ENCODE measurements at places on chromosomes 5 and 9.

DNA sequence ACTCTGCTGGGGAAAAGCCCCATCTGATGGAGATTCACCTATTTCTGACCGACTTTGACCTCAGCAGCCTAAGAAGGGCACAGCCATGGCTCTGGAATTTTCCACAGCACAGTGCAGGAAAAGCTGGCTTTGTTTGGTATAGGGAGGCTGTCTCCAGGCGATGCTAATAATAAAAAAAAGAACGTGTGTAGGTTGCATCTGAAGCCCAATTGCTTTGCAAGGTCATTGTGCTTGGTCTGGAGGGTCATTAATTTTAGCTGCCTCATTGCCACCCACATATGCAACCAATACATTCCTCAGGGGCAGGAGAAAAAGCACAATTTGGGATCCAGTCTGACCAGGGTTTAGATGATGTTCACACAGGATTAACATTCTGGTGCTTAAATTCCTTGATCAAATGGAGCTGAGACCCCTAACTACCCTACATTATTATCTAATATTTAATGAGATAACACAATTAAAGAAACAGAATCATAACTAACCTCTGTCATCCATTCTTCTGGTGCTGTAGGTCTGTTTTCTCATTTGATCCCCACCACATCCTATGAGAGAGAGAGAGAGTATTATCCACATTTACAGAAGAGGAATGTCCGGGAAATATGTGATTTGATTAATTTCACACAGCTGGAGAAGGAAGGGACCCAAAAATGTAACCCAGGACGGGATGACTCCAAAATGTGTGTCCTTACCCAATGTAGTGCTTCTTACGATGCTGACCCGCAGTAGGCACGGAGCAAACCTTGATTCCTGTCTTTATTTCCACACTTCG is 175.9 kb downstream of the RFK start:
- DNase-seq = no peak

- DNase-seq = no peak
Observed at GRCh38 chr5:91850031-91850430, 466.9 kb upstream of the ARRDC3 start.

- peak; percentile 78 for DNase-seq
Observed at GRCh38 chr5:141605523-141606277, 13.1 kb downstream of the DIAPH1 start.

DNA sequence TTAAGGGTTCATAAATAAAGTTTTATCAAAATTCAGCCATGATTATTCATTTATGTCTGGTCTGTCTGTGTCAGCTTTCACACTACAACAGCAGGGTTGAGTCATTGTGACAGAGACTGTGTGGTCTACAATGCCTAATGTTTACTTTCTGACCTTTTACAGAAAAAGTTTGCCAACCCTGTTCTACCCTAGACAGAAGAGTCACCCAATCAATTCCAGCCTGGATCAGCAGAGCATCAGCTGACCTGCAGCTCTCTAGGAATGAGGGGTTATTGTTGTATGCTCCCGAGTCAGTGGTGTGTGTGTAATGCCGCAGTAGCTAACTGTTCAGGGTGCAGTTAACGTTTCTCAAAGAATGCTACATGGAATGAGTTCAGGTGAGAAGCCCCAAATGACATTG is 87.3 kb downstream of the HRH2 start:
- DNase-seq = no peak

GRCh38 chr5:80231693-80232092 is 24.2 kb downstream of the SERINC5 start:
- DNase-seq = no peak

- DNase-seq = no peak
Observed at GRCh38 chr5:90548069-90548593, 10.5 kb upstream of the ADGRV1 start.

- no peak for DNase-seq
Observed at GRCh38 chr5:50476549-50476948, 35.5 kb upstream of the EMB start.

DNA sequence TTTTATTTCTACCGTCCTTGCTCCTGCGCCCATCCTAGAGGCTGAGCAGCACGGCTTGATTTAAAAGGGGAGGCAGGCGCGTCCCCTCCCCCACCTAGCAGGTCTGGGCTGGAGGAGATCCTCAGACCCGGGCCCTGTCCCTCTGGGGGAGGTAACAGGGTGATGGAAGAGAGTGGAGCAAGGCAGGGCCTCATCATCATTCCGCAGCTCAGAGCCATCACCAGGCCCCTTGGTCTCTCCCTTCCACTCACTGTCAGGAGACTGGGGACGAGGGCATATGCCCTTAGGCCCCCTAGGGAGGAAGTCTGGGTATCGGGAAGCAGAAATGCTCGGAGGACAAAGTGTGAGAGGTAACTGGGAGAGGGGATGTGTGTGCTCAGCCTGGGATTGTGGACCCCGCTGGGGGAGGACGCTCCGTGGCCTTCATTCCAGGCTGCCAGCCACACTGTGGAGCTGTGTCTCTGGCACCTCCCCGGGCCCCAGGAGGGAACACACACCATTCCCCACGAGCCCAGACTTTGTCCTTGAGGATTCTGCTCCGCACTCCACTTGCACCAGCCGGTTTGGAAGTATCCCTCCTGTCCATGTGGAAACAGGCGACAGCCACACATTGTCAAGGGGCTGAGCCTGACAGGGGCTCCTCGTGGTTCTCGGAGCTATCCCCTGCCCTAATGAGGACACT is 761 bp downstream of the REEP2 start:
- DNase-seq = no peak

GRCh38 chr5:59007460-59008063 is 424.7 kb downstream of the RAB3C start:
- DNase-seq = no peak

- no peak for DNase-seq
Observed at GRCh38 chr5:153459051-153459743, 31.3 kb upstream of the GRIA1 start.

GRCh38 chr9:18847576-18848275 is 185.3 kb downstream of the SAXO1 start:
- no peak for DNase-seq
